Stimulated activated CD8-positive, alpha-beta memory T cell treated with anti-CD3 and anti-CD28 coated beads, Interleukin-7, amount 100 ng/mL, for 24 hours (primary cell): ENCODE measurements at places on chromosomes 2 and 18.

DNA sequence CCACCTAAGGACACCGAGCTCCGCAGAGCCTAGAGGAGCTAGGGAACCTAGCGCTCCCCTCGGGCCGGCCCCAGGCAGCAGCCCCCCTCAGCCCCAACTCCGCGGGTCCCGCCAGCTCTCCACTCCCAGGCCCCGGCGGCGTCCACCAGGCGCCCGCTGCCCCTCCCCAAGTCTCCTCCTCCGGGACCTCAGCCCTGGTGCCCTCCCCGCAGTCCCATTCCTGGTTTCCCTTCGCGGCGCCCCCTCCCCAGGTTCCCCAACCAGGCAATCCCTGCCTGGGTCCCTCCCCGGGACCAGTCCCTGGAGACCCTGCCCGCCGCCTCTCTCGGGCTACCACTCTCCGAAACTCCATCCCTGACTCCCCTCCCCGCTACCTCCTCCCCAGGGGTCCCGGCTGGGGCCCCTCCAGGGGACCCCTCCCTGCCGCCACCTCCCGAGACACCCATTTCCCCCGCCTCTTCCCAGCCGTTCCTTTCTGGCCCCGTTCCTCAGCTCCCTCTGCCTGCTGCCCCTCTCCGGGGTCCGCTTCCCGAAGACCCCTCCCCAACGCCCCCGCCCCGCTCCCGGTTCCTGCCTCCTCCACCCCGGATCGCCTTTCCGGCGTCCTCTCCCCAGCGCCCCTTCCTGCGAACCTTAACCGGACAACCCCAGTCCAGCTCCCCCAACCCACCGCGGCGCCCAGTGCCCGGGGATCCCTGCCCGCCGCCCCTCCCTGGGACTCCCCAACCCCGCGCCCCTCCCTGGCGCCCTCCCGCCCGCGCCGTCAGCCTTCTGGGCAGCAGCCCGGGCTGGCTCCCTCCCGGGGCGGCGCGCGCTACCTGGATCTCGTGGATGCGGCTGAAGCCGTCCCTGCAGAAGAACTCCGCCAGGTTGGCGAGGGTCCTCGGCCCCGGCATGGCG, 678 bp downstream of the CYP27C1 start:
- DNase-seq, result no peak

GRCh38 chr2:444937-445884, 157.3 kb upstream of the ALKAL2 start:
- DNase-seq, result no peak

DNA sequence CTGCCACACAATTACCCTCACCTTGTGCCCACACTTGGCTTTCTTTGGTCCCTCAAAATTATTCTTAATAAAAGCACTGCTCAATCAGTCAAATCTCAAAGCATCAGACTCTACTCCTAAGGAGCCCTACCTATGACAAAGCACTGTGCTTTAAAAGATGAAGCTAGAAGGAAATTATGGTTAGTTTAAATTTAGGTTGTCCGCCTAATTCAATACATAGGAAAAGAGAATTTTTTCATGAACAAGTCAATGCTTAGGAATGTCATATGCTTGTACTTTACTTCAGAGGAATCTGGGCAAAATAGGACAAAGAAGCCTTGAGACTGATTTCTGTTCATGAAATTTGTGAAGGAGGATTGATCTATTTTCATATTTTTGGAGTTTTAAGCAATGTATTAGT, 726.4 kb upstream of the CDH2 start:
- no peak for DNase-seq

- DNase-seq, result no peak
These were observed 38.4 kb upstream of the REL start for GRCh38 chr2:60843006-60843405.
